ENCODE measurements at places on chromosomes 12 and 14.

GRCh38 chr14:70283156-70283555 is 76.3 kb downstream of the COX16 start:
- DNase-seq, result no peak

GRCh38 chr12:39685854-39686657 is 66.5 kb upstream of the ABCD2 start:
- no peak for DNase-seq

DNA sequence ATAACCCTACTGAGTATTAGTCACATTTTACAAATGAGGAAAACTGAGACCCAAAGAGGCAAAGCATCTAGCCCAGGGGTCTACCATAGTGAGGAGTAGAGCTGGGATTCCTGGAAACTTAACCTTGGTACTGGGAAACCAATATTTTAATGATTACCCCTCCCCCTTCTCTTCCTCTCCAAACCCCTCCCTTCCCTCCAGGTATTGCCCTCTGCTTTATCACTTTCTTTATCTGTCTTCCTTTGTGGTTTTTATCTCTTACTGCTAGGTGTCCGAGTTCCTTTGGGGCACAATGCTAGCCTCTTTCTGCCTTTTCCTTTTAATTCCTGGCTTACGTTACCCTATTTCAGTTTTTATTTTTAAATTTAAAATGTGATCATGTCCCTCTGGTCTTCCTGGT is 2.8 kb downstream of the GABARAPL1 start:
- no peak for DNase-seq

DNA sequence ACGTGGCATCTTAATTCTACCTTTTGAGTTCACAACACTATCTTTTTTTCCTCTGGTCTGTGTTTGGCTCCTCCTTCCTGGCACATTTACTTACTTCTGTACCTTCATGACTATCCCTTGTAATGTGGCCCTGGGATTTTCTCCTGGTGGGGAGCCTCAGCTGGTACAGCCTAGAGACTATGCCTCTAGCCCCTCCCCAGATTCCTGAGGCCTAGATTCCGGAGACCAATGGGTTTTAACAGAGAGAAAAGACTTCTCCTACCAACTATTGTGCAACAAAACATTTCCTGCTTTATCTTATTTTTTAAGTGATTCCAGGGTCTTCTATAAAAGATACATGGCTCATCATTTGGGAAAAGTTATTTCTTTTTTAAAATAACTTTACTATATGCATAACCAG is 216.2 kb upstream of the KRR1 start:
- no peak for DNase-seq

DNA sequence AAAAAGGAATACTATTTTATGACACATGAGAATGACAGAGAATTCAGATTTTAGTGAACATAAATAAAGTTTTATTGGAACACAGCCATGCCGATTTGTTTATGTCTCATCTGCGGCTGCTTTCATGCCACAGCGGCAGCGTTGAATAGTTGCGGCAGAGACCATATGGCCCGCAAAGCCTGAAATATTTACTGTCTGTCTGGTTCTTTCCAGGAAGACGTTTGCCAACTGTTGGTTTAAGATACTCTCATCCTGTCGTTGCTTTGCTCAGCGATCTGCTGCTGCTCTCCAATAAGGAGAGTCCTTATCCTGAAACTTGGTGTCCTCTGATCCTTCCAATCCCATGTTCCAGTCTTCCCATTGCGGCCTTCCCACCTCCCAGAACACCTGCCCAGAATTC is 89.9 kb downstream of the SLC24A4 start:
- DNase-seq, result no peak

DNA sequence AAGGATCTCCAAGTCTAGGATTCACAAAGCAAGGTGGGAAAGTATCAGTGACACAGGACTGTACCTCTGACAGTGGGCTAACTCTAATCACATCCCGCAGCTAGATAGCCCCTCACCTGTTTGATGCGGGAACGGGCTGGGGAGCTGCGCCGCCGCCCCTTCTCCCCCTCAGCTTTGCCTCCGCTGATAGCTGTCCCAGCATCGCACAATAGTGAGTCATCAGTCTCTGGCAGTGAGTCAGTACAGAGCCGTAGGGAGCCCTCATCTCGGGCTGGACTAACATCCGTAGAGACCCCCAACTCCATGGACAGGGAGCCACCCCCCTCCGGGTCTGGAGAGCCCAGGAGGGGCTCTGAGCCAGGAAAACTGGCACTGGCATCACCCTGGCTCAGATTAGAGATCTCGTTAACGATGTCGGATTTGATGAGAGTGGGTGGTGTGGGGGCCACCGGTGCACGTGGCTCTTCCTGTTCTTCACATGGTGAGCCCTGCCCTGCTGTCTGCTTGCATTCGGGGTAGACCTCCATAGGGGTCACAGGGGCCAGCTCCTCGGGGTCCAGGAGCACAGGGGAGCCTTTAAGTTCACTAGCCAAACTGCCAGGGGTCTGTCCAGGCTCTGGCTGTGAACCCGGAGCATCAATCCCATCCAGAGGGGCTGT is 10.9 kb downstream of the KMT2D start:
- DNase-seq, result no peak

DNA sequence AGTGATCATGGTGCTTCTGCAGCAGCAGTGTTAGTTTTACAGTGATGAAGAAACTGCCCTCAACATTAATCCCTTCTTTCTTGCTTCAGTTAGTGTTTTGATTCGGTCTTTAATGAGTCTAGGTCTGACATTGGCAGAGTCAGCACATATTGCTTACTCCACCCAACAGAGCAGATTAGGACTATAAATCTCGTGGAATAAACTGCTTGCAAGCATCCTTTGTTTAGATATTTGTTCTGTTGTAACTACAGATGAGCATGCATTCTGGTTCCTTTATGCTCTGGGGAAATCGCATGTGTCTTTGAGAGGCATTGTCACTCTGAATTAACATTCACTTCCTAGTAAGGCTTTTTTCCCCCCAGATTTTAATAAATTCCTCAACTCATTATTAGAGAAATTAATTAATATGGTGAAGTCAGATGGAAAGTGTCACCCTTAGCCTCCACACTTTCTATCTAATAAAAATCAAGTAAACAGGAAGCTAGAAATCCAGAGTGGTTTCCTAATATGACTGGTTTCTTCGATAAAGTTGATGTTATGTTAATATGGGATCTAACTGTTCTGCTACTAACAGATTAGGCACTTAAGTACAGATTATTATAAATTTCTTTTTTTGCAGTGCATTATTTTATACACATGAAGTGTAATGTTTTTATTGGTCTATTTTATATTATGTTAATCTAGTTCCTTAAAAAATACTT is 86.2 kb upstream of the SSTR1 start:
- DNase-seq, result no peak

DNA sequence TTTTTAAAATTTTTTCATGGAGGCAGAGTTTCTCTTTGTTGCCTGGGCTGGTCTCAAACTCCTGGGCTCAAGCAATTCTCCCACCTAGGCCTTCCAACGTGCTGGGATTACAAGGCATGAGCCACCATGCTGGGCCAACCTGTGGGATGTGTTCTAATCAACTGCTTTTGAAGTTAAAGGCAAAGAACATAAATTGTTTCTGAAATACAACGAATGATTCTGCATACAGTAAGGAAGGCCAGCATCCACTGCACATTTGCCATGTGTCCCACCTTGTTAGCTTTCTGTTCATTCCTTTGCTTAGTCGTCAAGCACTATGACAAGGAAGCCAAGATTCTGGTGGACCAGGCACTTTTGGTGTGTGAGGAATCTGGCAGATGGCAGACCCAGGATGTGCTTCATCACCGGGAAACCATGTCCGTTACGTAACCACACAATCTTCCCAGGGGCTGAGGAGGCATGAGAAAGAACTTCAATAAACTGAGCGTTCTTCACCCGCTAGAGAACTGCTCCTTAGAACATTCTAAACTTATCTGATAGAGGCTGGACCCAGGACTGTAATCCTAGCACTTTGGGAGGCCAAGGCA is 24.5 kb downstream of the MOK start:
- DNase-seq, result no peak

- no peak for DNase-seq
Measured at GRCh38 chr12:117521346-117521745, 159.9 kb upstream of the NOS1 start.

DNA sequence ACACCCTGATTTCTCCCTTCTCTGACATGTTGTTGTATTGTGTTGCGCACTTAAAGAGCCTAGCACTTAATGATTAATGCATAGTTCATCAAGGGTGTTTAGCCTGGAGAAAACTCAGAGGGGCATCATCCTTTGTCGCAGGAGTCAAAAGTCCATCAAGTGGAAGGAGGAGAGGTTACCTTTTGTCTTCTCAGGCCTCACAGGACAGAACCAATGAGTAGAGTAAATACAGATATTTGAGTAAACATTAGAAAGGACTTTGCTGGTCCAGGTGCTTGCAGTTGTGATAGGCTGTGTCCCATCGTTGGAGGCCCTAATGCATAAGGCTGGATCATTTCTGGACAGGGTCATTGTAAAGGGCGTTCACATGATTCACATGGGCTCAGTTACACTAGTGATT is 430.9 kb downstream of the PCNX1 start:
- DNase-seq, result no peak

DNA sequence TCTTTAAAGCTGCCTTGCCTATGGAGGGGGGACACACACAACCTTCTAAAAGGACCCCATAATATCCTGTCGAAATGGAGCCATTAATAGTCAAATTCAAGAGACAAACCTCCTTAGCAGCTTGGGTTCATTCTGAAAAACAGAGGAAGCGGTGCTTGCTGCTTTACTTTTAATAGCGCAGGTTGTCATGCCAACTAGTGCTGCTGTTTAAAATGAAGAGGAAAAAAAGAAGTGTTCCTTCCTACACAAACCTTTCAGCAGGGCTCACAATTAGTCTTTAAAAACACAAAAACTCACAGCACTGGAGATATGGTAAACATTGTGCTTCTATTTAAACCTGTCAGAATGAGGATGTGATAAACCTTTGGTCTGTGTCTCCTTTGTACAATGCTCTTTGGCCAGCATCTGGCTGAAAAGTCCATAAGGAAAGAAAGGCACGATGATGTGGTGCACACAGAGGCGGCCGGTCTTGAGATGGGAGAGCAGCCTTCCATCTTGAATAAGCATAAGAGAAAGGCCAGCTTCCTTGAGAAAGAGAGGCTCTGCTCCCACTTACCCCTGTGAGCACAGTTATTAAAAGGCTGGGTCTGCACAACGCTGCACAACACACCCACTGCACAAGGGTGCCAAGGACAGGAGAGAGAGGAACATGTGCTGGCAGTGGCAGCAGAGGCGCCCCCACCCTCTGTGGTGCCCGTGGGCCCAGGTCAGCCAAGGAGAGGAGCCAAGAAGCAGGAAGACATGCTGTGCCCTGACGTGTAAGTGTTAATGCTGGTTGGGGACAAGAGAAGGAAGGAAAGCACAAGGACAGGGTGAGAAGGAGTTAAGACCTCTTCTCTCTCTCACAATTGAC is 144.6 kb downstream of the TTC7B start:
- DNase-seq, result no peak

DNA sequence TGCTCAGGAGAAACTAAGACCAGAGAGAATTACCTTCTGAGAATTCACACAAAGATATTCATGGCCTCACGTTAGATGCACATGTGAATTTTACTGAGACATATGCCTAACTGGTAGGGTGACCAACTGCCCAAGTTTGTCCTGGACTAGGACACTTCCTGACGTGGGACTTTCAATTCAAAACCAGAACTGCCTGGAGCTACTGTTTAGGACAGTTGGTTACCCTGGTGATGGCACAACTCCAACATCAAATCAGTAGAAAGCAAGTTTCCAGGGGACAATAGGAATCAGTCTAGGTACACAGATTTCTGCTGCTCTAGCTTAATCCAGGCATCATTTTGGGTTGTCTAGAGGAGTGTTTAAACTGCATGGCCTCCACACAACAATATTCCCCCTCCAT is 178.7 kb downstream of the GXYLT1 start:
- DNase-seq, result no peak
